ENCODE measurements at places on chromosomes 5 and 9. TPM values are rescaled to one million over a fixed set of nuclear protein-coding genes. Genes with fewer than 3 reads are reported as not detected.

F2RL1 gene
- total RNA-seq, result 78.1 TPM

TAL2 gene
- not detected for total RNA-seq

CCDC192 gene
- not detected for total RNA-seq

JMY gene
- total RNA-seq, result 14.9 TPM

RARS1 gene
- 274 TPM for total RNA-seq

ACTBL2 gene
- total RNA-seq, result not detected

RETREG1 gene
- total RNA-seq, result 0.27 TPM

ANKHD1 gene
- 111 TPM for total RNA-seq

LHFPL2 gene
- total RNA-seq, result 64.5 TPM

All from thoracic aorta endothelial cell (primary cell).